ENCODE measurements at places on chromosomes 2 and 18.

DNA sequence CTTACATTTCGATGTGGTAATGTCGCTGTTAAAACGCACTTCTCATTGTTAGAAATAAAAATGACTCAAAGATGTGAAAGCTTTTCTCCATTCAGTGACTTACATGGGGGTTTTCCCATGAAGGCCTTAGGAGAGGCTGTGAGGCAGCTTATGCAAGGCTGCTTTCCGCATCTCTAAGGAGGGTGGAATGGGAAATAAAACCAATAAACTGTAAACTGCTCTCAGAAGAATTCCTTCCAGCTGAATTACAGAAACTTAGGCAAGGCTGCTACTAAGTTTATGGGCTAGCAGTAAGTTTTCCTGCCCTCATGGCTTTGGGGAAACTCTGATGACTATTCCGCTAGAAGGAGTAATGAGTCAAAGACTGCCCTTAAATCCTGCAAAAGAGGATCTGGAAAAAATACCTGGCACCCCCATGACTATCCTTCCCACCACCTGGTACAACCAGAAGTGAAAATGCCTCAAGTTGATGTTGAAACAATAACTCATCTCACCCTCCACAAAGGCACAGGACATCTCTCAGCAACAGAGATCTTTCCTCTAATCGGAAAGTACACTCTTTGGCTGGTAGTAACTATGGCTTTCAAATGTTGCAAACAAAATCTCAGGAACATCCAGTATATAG lies 97.7 kb upstream of the SMAD7 start:
- DNase-seq, result no peak

DNA sequence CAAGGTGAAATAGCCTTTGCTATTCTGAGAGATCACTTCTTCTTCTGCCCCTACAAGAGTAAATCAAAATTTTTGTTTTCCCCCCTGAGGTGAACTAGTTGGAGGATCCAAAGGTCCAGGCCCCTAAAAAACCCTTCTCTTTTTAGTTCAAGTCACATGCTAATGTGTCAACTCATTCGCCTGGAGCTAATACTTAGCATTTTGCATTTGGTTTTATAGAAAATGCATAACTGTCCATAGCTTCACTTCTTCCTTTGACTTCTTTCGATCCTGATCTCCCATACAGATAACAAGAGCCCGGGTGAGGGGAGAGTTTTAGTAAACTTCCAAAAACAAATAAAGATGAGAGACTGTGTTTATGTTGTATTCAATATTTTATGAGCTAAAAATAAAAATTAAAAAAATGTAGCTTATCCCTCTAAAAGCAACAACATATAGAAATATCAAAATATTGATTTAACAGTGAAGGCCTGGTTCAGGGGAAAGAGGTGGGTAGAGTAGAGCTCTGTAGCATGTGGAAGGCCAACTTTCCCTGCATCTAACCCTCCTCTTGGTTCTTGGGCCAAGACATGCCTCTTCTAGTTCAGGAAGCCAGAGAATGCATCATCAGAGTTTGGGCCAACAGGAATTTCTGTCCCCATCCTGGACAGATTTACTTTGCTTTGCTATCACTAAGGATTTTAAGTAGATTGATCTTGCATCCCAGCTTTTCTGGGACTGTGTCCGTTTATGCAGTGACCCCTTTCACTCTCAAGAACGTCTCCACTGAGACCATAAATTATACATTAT lies 333.8 kb downstream of the ALK start:
- DNase-seq, result peak; percentile 54

DNA sequence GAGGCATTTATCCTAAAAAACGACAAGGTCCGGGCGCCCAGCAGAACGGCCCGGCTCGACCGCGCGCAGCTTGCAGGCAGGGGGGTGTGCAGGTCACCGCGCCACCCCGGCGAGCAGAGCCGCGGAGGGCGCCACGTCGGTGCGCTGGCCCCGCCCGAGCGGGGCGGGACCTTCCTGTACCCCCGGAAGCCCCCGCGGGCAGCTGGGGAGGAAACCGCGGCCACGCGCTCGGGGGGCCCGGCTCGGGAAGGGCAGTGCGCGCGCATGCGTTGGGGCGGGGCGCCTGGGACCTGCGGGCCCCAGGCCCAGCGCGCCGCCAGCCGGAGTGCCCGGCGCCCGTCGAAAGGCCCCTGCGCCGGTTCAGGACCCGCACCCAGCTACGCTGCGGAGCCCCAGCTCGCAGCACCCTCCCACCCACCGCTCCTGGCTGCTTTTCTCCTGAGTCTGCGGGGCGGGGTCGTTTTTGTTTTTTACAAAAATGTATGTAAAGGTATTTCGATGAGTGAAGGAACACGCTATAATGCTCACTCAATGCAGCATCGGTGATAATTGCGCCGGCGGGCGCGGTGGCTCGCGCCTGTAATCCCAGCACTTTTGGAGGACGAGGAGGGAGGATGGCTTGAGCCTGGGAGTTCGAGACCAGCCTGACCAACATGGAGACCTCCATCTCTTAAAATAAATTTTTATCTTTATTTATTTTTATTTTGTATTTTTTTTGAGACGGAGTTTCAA lies 47.7 kb upstream of the POMC start:
- peak; percentile 18 for DNase-seq

GRCh38 chr2:86378469-86378868 lies 41.0 kb upstream of the REEP1 start:
- no peak for DNase-seq

DNA sequence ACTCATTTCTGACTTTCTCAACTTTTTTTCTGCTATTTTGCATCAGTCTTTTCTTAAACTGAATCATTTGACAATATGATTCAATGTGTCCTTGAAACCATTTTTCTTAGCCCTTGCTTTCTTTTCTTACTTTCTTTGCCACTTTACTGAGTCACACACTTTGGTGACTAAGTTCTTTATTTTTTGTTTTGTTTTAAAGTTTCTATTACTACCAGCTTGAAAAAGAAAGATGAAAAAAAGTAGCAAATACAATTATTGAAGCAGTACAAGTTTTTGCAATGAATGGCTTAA lies 116.5 kb downstream of the DOCK10 start:
- DNase-seq, result peak; percentile 54

DNA sequence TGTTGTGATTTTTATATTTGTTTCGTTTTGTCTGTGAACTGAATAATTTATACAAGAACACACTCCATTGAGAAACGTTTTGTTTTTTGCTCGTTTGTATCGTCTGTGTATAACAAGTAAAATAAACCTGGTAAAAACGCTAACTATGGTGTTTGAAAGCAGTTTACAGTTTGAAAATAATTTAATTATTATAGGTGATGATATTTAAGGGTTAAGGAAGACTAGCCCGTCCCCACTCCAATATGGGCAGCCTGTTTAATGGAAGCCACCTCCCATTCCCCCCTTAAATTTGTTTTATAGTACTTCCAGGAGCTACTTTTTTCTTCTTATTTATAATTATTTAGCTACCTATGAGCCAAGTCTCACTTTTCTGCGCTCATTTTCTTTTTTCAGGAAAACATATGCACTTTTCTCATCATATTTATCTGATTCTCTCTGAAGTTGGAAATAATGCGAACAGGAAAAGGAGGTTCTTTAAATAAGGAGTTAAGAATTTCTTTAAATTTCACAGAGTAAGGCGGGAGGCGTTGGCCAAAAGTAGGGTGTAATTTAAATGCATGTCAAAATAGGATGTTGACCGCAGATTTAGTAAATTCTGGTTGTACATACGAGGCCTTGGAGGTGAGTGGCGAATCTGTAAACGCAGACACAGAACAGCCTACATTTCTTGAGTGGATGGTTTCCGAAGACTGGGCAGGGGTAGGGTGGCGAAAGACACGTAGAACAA lies 9.8 kb downstream of the TBR1 start:
- no peak for DNase-seq

GRCh38 chr2:207531032-207531952 lies 1.5 kb downstream of the CREB1 start:
- DNase-seq, result no peak

DNA sequence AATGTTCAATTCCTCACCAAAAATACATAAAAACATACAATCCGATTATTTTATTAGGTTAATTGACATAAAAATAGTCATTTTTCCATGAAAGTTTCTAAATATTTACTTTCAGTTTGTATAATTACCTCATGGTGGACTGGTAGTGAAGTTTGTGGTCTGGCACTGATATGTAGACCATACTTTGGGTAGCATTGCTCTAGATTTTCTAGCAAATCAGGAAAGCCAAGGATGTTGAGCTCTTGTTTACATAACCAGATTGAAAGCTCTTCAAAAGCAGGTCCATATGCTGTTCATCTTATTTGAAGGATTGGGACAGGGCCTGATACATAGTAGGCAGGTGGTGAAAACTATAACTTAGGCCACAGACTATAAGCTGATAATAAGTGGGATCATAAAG lies 61.8 kb downstream of the COMMD1 start:
- no peak for DNase-seq

DNA sequence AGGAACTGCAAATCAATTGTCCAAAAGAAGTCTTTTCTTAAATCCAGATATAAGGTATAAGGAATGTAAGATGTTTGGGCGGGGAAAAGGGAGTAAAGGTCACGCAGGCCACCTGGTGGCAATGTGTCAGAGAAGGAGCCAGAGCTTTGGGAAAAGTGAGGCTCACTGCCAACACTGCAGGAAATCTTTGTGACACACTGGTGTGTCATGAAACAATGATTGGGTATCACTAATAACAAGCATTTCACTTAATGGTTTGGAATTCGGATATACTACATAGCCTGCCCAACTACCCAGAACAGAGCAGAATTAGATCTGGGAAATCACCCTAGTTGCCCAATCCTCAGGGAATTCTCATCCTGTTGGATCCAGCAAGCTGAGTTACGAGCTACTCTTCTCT lies 61.0 kb downstream of the RBMS1 start:
- DNase-seq, result peak; percentile 98

GRCh38 chr2:217816396-217816869 lies 186.4 kb downstream of the TNS1 start:
- DNase-seq, result no peak

GRCh38 chr2:24110660-24111303 lies 12.4 kb downstream of the PFN4 start:
- no peak for DNase-seq

- DNase-seq, result peak; percentile 50
These were observed 43.8 kb upstream of the IL1R1 start for GRCh38 chr2:102098756-102099155.

DNA sequence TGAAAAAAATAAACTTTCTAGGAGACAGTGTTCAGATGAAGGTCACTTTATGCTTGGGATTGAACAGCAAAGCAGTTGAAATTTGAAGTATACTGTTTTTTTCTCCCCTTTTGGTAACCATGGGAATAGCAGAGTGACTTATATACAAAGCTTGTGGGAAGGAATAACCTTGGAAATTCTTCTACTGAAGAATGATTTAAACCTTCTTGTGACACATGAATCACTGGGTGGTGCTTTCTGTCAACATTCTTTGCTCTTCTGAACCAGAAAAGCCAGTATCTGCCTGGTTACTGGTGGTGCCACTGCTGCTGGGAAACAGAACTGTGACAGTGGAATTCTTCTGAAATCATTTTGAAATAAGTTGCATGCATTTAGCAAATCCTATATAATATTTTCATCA lies 39.4 kb upstream of the RND3 start:
- peak; percentile 98 for DNase-seq
